ENCODE measurements at places on chromosomes 2 and 18.

DNA sequence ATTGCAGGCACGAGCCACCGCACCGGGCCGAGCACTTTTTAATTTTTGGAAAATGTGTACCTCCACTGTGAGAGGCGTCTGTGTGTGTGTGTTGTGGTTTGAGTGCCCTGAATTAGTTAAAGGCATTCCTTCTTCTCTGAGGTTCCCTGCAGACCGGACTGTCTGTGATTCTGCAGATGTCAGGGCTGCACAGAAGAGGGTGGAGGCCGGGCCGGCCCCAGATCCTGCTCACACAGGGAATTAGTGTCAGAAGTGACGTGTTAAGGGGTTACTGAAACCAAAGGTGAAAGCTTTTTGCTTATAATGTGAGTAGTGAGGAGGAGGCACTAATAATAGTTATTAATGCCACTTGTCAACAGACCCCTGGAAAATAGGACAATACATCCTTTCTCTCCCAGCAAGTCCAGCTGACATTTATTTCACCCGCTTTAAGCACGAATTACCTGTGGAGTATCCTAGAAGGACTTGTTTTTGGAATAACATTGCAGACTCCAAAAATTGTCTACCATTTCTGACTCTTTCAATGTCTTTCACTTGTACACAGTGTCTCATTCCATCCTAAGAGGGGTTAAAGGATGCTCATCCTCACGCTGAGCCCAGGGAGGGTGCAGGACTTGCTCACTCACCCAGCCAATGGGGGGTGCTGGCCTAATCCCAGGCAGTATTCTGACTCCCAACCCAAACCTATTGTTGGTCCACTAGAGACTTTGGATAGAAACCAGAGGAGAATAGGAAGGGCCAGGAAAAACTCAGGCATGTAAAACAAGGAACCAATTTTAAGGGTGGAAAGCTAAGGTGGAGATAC lies 16.2 kb downstream of the ARHGAP25 start:
- DNase-seq: no peak

GRCh38 chr18:25282896-25283703 lies 68.9 kb downstream of the ZNF521 start:
- no peak for DNase-seq

DNA sequence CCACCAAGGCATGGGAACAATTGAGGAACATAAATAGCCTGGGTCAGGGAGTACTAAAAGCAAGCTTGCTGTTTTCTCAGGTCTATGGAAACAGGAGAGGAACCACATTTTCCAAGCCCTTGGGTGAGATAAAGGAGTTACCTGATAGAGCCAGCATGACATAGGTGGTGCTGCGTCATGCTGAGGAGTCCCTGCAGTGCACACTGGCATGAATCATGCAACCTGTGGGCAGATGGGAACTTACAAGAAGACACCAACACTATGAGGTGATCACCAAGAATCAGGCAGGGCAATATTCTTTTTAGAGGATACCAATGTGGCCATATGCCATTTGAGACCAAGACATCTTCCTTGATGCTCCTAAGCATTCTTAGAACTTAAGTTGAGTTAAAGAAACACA lies 531.8 kb downstream of the ZEB2 start:
- DNase-seq: no peak

GRCh38 chr18:54392543-54393023 lies 34.9 kb downstream of the C18orf54 start:
- DNase-seq: peak; percentile 28

GRCh38 chr2:67625178-67625577 lies 228.0 kb downstream of the ETAA1 start:
- no peak for DNase-seq

- no peak for DNase-seq
These were observed 3.4 kb downstream of the COLEC11 start for GRCh38 chr2:3598197-3598910.

- no peak for DNase-seq
These were observed 45.8 kb downstream of the MBP start for GRCh38 chr18:77086656-77087392.

- peak; percentile 76 for DNase-seq
These were observed 41.0 kb downstream of the LPIN2 start for GRCh38 chr18:2971741-2972552.

DNA sequence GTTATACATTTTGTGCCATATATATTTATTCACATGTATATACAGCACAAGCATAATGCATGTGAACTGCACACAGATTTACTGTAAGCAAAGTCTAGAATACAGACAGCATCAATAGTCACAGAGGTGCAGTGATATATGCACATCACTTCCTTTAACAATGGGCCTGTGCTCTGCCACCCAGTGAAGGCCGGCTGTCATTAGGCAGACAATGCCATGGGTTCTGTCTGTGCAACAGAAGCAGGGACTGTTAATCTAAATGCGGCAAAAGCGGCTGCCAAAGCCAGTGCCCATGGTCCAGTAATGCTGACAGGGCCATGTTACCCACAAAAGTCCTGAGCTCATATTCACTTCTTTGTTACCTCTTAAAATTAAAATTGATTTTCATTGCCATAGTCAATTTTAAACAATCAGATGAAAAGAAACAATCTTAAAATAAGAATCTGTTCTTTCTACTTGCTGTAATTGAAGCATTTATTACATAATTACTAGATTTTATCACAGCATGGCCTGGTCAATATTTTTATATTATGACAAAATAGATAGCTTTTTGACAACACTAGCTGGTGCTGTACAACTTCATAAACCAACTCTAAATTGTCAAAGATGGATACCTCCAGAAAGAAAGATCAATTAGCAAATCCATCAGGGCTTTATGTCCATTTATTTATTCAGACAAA lies 232.0 kb downstream of the STK39 start:
- DNase-seq: no peak

DNA sequence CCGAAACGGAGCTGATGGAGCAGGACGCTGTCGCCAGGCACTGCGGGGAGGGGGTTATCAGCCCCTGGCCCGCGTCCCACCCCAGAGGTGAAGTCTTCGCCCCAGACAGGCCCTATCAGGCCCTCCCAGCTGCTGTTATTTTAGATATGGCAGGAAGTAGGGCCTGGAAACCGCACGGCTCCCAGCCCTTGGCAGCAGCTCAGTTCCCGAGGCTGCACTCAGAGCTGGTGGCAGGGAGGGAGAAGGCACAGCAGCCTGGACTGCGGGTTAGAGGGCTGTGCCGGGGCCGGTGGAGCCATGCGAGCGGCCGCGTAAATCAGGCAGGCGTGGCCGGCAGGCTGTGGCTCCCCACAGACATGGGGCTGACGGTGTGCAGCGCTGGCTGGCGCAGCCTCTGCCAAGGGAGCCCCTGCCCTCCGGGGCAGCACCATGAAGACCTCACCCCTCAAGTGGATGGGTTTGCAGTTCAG lies 111.4 kb downstream of the NFATC1 start:
- DNase-seq: peak; percentile 29

DNA sequence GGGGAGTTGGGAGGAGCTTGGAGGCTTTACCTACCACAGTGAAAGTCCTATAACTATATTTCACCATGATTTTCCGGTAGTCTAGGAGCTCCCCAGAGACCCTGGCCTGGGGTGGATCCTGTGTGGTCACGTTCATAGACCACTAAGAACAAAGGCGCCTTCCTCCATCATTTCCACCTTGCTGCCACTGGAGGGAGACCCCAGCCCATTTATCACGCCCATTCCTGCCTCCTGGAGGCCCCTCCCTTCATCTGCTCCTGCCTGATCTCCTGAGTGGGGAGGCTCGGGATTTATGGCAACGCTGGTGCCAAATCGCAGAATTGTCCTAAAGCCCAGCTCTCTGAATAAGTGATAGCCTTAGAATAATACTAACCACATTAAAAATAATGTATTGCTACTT lies 507.6 kb upstream of the SPHKAP start:
- no peak for DNase-seq

DNA sequence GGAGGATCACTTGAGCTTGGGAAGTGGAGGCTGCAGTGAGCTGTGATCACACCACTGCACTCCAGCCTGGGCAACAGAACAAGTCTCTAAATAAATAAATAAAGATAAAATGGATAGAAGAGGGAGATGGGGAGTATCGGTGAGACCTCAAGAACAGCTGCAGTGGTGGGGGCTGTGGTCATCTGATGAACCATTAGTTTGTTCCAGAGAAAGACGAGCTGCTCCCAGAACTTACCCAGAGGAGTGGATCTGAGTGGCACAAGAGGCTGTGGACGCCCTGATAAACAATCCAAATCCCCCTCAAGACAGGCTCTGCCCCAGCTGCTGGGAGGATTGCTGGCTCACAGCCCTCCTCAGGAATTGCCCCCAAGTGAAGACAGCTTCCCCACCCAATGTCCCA lies 26.7 kb downstream of the TMEM127 start:
- DNase-seq: no peak

DNA sequence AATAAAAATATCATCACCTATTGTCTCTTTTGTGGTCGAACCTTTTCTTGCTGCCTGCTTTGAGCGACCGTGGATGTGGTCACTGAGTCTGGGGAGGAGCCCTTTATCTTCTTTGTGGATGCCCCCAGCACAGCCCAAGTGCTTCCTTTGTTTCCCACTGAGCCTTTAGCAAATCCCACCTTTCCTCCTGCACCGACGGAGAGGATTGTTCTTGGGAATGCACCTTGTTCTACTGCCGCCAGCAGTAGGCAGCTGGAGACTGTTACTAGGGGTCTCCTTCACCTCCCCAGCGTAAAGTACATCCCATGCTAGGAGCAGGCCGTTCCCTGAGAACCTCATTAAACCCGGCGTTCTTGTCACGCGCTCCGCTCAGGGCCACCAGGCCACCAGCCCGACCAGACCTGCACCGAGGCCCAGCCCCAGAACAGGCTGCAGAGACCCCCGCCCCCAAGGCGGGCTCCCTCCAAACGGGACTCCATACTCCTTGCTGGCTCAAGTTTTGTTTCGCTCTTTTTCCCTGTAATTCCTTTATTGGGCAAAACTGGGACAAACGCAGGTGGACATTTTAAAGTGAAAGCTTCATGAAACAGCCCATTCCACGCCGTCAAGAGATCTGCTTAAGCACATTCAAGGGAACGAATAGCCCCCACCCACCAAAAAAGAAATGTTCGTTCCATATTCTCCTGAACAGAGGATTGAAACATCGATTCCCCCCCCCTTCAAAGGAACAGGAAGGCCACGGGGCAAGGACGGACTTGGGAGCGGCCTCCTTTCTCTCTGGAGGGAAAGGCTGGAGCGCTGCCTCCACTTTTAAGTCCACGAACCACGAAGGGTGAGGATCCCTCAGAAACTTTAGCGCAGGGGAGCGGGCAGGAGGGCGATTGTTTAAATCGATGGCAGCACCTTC lies 1.1 kb upstream of the MAT2A start:
- peak; percentile 12 for DNase-seq

GRCh38 chr2:176613323-176613987 lies 344.2 kb downstream of the MTX2 start:
- DNase-seq: no peak

- DNase-seq: no peak
These were observed 371.1 kb upstream of the ID2 start for GRCh38 chr2:8310557-8311455.

GRCh38 chr2:39368846-39369245 lies 68.2 kb downstream of the MAP4K3 start:
- no peak for DNase-seq

DNA sequence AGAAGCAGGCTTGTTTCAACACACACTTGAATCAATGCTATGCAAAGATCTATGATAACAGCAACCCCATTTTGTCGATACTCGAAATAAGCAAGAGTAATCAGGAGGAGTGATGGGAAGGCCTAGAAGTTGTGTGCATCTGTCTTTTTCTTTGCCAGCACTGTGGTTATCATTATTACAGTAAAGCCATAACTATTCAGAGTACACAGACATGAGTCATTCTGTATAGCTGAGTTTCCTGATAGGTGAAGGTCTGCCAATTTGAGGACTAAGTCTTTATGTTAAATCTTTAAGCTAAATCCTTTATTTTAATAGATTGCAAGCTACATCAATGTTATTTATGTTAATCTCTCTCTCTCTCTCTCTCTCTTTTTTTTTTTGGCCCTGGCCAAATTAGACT lies 1344.4 kb upstream of the CELF4 start:
- peak; percentile 7 for DNase-seq

- no peak for DNase-seq
These were observed 2.6 kb downstream of the ADCYAP1 start for GRCh38 chr18:907115-907884.

DNA sequence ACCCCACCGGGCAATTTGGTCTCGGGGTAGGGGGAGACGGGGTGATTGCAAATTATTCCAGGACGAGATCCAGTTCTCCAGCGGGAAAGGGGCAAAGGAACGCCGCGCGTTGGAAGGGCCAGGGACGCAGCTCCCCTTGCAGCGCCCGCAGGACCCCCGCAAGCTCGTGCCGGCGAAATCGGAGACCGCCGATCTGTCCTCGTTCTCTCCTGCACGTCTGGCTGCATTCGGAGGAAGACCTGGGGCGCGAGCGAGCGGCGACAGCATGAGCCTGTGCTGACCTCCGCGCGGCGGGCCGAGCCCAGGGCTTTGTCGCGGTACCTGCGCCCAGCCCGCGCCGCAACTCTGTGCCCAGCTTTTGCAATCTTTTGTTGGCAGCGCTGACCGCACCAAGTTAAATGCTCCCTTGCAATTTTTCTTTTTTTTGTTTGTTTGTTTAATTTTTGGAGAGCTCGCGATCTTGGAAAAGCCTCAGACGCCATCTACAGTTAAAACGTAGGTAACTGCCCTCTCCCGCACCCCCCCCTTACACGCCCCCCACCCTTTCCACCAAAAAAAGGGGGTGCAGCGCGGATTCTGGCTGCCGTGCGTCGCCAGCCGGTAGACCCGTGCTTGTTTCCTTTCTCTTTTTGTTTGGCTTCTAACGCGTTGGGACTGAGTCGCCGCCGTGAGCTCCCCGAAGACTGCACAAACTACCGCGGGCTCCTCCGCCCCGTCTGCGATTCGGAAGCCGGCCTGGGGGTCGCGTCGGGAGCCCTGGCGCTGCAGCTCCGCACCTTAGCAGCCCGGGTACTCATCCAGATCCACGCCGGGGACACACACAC lies 667 bp downstream of the TRIB2 start:
- no peak for DNase-seq

DNA sequence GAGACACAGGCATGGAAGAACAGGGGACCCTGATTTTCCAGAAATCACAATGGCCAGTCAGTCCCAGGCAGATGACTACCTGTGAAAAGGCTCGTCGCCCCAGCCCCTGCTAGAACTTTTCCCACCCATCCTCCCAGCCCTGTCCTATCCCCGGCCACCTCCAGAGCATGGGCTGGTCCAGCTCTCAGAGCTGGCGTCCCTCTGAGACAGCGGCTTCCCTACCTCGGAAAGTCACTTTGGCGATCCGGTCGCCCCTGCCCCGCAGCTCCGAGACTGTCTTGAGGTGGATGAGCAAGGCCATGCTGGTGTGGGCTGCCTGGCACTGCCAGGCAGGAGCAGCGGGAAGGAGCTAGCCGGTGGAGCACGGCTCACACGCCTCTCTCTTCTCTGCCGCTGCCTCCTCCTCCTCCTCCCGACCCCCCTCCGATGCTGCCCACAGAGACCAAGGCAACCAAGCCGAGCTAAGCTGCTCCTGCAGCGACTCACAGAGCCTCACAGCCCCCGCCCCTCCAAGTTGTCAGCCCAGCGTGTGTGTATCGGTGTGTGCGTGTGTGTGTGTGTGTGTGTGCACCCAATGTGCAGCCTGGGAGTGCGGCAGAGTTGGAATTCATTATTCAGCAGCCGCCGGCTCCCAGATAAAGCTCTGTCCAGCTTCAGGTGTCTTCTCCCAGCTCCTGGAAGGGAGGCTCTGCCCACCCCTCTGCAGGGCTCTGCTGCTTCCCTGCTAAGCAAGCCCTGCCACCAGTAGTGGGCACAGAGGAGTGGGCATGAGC lies 80.5 kb upstream of the OTOF start:
- DNase-seq: no peak

- no peak for DNase-seq
These were observed 115.3 kb upstream of the FAM117B start for GRCh38 chr2:202519453-202519852.

All from brain microvascular endothelial cell (primary cell).